MV-4-11 (cell line): ENCODE measurements at places on chromosomes 6 and 20.

- DNase-seq, result no peak
These were observed 439.6 kb downstream of the DOK5 start for GRCh38 chr20:54914995-54915394.

DNA sequence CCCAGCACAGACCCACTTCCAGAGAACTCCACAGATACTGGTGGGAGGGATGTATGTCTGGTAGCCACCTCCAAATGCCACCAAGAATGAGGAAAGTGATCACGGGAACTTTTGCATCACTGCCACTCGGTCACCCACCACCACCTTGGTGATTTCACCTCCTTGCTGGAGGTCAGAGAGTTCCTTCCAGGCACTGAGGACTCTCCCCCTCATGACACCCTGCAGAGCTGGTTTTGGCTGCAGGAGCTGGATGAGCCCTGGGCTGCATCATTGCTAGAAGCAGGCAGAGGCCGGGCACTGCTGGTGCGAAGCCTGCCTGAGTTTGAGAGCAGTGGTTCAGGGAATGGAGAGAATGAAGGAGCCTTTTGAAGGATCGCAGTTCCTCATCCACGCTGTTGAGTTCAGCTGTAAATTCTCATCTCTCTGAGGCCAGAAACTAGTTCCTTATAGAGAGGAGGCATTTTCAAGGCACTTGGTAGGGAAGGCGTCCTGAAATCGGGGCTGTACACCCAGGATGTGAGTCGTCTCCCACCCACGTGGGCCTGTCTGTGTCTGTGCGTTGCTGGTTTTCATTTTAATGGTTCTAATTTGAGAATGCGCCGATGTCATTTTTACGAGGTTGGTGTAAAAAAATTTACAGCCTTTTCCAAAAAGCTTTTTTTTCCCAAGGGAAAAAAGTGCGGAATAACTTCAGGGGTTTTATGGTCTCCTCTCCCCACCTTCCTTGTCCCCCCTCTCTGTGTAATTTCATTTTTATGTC, 25.0 kb downstream of the FOXP4 start:
- peak; percentile 39 for DNase-seq

- DNase-seq, result peak; percentile 30
These were observed 163.6 kb upstream of the CENPW start for GRCh38 chr6:126176282-126176681.

- no peak for DNase-seq
These were observed 326.8 kb downstream of the QKI start for GRCh38 chr6:163741342-163741741.

GRCh38 chr6:147855803-147856482, 347.5 kb downstream of the SAMD5 start:
- DNase-seq, result no peak

GRCh38 chr6:36627801-36628246, 33.7 kb downstream of the SRSF3 start:
- no peak for DNase-seq

DNA sequence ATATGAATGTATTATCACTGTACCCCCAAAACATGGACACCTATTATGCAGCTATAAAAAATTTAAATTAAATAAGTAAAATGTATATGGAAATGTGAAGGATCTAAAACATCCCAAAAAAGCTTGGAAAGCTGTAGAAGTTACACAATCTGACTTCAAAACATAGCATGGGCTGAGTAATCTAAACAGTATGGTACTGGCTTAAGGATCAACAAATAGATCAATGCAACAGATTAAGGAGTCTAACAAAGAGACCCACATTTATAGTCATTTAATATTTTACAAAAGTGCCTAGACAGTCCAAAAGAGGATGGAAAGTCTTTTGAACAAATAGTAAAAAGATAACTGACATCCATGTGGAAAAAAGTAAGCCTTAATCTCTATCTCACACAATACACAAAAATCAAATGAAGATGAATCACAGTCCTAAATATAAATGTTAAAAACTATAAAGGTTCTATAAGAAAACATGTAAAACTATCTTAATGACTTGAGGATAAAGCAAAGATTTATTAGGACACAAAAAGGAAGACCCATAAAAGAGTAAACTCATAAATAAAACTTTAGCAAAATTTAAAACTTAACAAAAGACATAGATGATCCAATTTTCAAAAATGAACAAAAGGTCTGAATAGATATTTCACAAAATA, 46.8 kb downstream of the RANBP9 start:
- DNase-seq, result no peak

DNA sequence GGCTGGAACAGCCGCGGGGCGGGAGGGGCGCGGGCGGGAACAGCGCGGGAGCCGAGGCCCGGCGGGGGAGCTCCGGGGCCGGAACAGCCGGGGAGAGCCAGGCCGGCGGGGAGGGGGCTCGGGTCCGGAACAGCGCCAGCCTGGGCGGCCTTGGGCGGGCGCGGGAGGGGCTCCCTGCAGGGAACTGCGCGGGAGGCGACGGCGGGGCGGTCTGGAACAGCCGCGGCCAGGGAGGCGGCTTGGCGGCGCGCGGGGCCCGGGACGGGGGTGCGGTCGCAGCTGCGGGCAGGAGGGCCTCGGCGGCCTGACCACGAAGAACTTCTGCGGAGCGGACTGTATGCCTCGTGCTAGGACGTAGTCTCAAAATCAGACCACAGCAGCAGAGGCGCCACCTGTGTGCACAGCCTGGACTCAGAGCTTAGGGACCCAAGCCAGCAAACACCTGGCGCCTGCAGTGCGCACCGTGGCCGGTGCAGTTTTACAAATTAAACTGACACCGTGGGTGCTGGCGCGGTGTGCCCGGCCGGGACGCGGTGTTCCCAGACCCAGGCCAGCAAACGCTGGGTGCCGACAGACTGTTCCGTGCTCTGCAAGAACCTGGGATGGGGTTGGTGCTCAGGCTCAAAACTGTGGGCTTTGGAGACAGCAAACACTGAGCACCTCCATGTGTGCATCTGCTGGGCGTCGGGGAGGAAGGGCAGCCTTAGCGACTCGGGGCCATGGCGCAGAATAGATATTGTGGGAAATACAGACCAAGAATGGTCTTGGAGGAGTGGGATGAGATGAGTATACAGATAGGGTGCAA, 572 bp downstream of the ZNF341 start:
- DNase-seq, result peak; percentile 81

DNA sequence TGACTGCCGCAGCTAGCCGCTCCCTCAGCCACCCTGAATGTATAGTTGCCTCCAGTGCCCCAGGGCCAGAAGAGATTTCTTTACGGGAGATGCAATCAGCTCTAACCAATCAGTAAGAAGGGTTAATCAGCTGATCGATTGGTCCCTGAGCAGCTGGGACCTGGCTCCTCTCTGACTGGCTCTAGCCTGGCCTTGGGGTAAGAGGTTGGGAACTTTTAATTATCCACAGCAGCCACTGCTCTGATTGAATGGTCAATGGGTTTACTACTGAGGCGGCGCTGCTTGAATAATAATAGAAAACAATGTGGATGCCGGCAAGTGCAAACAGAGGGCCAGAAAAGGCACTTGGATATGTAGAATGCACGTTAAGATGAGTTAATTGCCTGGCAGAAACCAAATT, 99.8 kb downstream of the TFAP2A start:
- no peak for DNase-seq

GRCh38 chr6:23170049-23170448, 600.7 kb downstream of the HDGFL1 start:
- no peak for DNase-seq

DNA sequence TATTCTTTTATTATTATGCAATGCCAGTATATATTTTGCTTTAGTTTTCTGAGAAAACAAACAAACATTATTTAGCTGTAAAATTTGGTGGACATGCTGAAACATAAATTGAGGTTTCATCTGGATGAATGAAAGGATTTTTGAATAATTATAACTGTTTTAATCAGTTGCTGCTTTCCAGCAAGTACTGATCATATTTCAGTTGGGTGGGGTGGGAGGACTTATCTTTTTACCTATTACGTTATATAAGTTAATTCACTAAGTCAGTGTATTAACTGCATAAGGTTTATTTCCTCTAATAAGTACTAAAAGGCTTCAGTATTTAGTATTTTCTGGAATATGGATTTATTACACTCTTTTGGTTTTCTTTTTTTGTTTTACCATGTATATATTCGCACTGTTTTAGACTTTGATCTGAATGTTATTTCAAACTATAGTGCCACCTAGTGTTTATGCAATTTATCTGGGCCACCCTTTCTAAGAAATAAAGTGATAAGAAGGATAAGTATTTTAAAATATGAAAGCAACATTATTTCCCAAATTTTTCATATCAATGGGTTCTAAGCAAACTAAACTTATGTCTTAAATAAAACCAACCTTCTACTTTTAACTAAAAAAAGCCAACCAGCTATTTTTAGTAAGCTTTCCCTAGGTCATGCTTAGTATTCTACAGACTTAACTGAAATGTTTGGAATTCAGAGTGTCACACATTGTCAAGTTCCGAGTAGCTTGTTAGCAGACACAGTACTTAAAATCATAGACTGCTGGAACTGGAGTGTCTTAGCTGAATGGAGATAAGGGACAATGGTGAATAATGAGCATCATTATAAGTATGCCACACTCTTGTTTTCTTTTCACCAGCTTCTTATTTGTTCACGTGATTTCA, 105.4 kb upstream of the MCHR2 start:
- DNase-seq, result peak; percentile 14

DNA sequence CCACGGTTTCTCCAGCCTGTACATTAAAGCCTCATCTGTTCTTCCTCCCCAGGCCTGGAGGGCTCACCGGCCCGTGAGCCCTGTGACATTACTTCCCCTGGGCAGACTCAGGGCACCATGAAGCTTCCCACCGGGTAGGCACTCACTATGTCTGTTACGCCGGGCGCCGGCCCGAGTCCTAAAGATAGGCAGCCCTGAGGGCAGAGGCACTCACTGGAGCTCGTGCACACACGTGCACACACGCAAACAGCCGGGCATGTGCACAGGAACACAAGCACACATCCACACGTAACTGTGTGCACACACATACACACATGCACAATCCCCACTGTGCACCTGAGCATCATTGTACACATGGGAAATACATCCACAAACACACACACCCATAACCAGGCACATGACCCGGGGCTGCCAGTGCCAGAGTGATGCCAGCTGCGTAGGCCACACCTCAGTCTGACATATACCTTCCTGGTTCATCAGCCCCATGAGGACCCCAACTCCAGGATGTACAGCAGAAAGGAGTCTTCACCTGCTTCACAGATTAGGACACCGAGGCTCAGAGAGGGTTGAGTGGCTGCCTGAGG, 83.7 kb downstream of the YTHDF1 start:
- no peak for DNase-seq

DNA sequence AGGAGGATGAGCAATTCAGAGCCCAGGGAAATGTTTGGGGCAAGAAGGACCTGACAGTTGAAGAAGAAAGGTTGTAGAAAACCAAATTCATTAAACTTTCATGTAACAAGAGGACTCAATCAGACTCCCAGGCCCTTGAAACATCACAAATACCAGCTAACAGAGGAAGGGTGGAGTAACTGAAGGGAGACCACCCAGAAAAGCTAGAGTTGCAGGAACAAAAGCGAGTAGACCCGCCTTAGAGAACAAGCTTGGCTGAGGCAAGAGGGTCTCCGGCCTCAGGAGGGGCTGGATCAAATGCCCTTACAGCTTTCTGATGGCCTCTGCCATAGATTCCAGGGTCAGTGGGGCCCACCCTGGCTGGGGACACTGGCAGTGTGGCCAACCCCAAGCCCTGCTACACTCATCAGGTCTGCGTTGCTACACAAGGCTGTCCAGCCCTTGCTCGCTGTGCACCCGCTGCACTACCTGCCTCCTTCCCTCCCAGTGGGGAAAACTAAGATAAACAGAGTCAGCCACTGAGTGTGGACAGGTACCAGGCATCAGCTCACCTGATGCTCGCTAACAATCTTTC, 110.0 kb downstream of the SLC23A2 start:
- DNase-seq, result no peak

- peak; percentile 29 for DNase-seq
These were observed 71.5 kb upstream of the RIPOR2 start for GRCh38 chr6:25007269-25007699.

- no peak for DNase-seq
These were observed 70.7 kb upstream of the RAB32 start for GRCh38 chr6:146472918-146473317.

DNA sequence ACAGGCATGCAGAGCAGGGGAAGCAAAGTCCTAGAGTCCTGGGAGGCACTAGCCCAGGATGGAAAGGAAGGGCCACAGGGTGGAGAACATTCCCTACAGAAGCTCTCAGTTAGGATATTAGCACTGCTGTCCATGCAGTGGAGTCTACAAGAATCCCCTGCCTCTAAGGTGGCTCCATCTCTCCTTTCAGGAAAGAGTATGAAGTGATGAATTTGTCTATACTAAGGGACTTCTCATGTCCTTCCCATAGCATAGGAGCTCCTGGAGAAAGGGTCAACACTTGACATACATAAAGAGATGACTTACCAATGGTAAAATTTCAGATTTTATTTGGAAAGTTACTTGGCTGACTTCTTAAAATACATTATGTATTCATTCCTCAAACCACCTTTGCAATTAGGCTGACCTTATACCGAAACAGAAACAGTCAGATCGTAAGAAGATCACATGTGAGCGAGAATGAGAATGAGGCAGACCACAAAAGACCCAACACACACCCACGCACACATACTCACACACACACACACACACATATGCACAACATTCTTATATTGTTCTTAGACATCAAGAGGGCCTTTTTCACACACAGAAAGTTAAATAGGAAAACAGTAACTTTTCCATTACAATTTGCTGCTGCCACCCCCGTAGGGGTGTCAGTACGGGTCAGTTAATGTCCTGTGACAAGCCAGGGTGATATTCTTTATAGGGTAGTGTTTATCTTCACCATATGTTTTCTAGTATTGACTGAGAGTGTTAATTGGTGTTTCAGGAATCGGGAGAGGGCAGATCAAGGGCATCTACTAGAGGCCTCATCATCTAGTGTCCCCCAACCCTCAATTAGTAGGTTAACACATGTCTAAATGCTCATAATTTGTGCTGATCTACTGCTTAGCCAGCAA, 159.4 kb downstream of the FAXC start:
- no peak for DNase-seq

- peak; percentile 85 for DNase-seq
These were observed 1.3 kb downstream of the RNF24 start for GRCh38 chr20:4014031-4014474.

DNA sequence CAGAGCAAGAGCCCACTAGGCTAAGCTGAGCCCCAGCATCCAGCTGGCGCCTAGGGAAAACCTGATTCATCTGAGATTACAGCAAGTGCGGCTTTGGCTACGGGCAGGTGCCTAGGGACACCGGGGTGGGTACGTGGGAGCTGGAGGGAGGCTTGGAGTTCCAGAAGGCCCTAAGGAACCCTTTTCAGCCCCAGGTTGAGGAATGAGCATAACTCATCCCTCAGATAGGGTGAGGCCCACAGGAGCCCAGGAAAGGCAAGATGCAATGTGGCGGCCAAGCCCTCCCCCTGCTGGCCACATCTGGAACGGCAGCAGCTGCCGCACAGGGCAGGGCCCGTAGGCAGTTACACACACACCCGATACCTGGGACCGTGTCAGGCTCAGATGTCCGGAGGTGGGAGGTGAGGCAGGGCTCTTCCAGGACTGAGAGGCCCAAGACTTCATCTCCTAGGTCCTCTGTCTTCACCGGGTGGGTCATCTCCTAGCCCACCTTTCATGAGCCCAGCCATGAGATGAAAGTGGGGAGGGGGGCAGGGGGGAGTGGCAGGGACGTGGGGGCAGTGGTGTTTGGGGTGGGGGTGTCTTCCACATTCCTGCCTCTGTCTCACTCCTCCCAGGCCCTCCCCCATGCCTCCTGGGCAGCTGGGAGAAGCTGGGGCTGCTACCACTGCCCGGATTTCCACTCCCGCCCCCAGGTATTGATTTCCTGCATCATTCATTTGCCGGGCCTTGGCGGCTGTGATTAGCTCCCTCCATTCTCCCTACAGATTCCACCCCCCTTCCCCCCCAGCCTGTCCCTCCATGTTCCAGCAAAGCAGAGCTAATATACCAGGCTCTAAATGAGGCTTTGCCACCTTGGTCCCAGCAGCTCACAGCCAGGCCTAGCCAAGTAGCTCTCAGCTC, 5.5 kb downstream of the MDGA1 start:
- peak; percentile 38 for DNase-seq
